Naive thymus-derived CD8-positive, alpha-beta T cell (primary cell): ENCODE measurements at places on chromosomes 13 and 19. TPM values are rescaled to one million over a fixed set of nuclear protein-coding genes. Genes with fewer than 3 reads are reported as not detected.

The ERICH4 gene
- not detected for total RNA-seq

The HCST gene
- 85.7 TPM for total RNA-seq

The ITPKC gene
- total RNA-seq = 6.3 TPM

The GAS6 gene
- 2.4 TPM for total RNA-seq

The ZNF439 gene
- 35.3 TPM for total RNA-seq

The PSG3 gene
- not detected for total RNA-seq

The ATP12A gene
- not detected for total RNA-seq
